ENCODE measurements at places on chromosomes 1 and 21. TPM values are rescaled to one million over a fixed set of nuclear protein-coding genes. Genes with fewer than 3 reads are reported as not detected.
A peak's percentile ranks its signal among the peaks of the same experiment; 100 is the strongest.

GRCh38 chr1:51491166-51491981, 27.7 kb downstream of the EPS15 start:
- no peak for DNase-seq

Gene GAS5
- total RNA-seq, result 249 TPM

DNA sequence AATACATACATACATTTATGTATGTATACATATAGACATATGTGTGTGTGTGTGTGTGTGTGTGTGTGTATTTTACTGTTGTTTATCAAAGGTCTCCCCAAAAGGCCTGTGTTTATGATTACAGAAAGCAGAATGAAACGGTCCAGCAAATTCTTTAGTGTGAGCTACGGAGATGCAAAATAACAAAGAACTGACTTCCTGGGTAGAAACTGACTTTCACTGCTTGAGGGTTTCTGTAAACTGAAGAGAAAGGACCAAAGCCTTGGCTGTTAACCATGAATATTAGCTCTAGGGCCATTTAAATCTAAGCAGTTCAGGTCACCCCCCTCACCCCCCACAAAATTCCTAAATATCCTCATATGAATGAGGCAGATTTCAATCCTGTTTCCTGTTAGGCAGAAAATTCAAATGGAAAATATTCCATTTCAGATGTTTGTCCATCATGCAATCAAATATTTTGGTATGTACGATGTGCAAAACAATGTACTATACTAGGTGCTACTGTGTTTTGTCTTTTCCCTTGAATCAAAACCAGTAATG, 213.2 kb downstream of the TGFB2 start:
- DNase-seq, result no peak

- DNase-seq, result no peak
Measured at GRCh38 chr1:157312082-157312812, 174.1 kb upstream of the ETV3 start.

GRCh38 chr1:25748531-25749205, 51.3 kb upstream of the SELENON start:
- DNase-seq, result no peak

DNA sequence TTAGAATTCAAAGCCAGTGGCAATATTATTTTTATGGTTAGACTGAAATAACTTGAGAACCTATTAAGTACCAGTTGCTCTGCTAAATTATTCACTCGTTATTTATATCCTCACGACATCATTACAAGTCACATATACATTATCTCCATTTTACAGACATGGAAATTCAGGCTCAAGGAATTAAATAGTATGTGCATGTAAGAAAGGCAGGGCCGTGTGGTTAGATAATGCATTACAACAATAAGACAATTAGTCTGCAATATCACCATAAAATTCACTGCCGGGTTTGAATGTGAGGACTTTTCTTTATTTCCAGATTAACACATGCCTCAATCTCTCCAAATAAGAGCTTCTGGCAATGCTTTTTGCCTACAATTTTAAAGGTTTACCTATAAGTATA, 523.4 kb downstream of the PTBP2 start:
- no peak for DNase-seq

Gene SDC3
- 12.3 TPM for total RNA-seq

- peak; percentile 56 for DNase-seq
Measured at GRCh38 chr1:110339407-110340206, 430 bp downstream of the RBM15 start.

GRCh38 chr1:61101536-61101935, 19.2 kb downstream of the NFIA start:
- no peak for DNase-seq

DNA sequence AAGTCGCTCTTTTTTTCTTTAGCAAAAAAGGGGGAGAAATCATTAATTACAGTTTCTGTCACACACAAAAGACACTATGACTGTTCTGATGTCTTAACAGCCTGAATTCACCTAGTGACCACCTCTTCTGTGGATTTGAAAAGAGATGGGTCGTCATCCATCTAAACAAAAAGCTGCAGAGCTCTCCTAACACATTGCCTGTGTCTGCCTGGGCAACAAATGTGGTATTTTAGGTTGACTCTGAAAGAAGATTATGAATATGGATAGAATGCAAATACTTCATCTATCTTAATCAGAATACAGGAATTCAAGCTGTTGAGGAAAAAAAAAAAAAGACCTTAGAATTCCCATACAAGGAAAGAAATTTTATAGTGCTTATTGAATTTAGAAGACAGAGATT, 304.4 kb upstream of the ADGRL2 start:
- DNase-seq, result no peak

GRCh38 chr1:229224308-229224707, 46.6 kb upstream of the RAB4A start:
- DNase-seq, result no peak

Gene SLC45A3
- 5.6 TPM for total RNA-seq

- no peak for DNase-seq
Measured at GRCh38 chr1:88891951-88892340, 579 bp upstream of the GTF2B start.

GRCh38 chr1:236850077-236850979, 55.2 kb downstream of the MTR start:
- peak; percentile 44 for DNase-seq

GRCh38 chr1:232014941-232015340, 388.4 kb downstream of the DISC1 start:
- DNase-seq, result no peak

GRCh38 chr1:203425663-203425975, 50.0 kb upstream of the PRELP start:
- DNase-seq, result peak; percentile 36

- DNase-seq, result peak; percentile 62
Measured at GRCh38 chr21:34690041-34690792, 21.4 kb downstream of the CLIC6 start.

Gene LORICRIN
- total RNA-seq, result not detected

Gene ASH1L
- 50.2 TPM for total RNA-seq

DNA sequence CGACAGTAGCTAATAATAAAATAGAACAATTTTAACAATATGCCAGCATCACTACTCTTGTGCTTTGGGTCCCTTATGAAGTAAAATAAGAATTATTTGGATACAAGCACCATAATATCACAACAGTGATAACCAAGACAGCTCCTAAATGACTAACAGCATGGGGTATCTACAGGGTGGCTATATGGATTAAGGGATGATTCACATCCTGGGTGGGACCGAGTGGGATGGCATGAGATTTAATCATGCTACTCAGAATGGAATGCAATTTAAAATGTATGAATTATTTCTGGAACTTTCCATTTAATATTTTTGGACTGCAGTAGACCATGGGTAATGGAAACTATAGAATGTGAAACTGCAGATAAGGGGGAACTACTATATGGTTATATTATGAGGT, 28.1 kb upstream of the B3GALNT2 start:
- no peak for DNase-seq

GRCh38 chr1:67785847-67786753, 47.2 kb downstream of the GNG12 start:
- no peak for DNase-seq

Gene C1orf141
- not detected for total RNA-seq

Gene PCP4
- total RNA-seq, result not detected

GRCh38 chr1:210477328-210477924, 148.7 kb downstream of the HHAT start:
- peak; percentile 36 for DNase-seq

DNA sequence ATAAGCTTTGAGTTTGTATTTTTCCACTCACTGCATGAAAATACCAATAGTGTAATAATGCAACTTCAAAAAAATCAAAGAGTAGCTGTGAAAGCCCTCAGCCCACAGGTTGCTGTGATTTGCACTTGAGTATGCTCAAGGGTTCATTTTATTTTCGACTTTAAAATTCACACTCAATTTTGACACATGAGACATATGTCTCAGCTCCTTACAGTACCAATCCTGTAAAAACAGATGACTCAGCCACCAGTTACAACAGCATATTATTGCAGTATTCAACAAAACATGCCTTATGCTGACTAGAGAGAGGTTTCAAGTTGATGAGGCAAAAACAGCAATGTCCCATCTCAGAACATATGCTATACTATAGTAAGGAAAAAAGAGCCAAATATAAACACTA, 66.1 kb downstream of the CYYR1 start:
- peak; percentile 42 for DNase-seq

DNA sequence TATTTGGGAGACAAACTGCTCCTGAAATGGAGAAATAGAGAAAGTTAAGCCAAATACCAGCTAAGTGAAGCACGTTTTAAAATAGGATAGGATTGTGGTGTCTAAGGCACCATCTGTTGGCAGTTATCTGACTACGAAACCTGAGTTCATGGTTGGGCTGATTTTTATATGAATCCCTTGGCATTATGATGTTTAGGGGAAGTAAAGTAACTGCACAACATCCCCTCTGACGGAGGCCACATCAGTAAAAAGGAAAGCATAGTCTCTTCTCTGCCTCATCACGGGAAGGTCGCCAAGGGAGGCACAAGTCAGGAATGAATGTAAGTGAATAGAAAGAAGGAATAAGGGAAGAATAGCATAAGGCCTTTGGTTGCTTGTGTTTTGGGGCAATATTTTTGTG, 128.0 kb downstream of the PRRX1 start:
- no peak for DNase-seq

DNA sequence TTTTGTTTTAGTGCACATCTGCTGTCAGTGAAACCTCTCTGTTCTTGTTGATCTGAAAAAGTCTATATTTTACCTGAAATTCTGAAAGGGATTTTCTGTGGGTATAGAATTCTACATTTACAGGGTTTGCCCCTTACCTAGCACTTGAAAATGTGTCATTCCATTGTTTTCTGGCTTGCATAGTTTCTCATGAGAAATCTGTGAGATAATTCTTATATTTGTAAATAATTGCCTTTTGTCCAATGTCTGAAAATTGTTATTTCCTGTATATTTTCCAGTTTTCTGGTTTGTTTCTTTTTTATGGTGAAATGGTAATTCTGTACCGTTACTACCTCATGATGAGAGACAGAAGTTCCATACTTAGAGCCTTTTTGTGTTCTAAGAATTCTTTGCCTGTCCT, 11.8 kb upstream of the SCAF4 start:
- DNase-seq, result no peak

Gene BARHL2
- total RNA-seq, result not detected

GRCh38 chr1:208234721-208235120, 9.5 kb downstream of the PLXNA2 start:
- no peak for DNase-seq

- no peak for DNase-seq
Measured at GRCh38 chr1:53390261-53390660, 62.4 kb upstream of the LRP8 start.

DNA sequence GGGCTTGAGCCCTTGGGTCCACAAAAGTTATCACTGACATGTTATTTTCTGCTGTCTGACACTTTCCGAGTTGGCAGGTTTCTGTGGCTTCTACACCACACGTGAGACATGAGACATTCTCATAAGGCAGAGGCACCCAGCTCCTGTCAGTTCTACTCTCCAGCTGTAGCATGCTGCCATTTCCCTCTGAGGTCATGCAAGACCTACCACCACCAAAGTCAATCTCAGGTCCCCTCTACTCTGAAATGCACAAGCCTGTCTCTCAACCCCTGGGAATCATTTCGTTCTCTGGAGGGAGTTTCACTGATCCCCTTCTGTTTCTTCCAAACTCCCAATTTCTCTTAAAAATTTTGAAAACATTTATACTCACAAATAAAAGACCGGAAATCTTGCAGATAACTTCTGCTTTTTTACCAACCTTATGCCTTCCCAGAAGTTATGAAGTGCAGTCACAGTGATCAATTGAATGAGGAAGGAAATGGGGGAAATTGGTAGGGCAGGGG, 39.5 kb upstream of the CR2 start:
- no peak for DNase-seq
